Stimulated activated CD4-positive, alpha-beta T cell treated with anti-CD3 and anti-CD28 coated beads, Interleukin-15, amount 100 ng/mL, for 48 hours (primary cell): ENCODE measurements at places on chromosomes 12 and 14.

GRCh38 chr14:91348845-91349465 is 68.7 kb downstream of the CCDC88C start:
- DNase-seq = no peak

DNA sequence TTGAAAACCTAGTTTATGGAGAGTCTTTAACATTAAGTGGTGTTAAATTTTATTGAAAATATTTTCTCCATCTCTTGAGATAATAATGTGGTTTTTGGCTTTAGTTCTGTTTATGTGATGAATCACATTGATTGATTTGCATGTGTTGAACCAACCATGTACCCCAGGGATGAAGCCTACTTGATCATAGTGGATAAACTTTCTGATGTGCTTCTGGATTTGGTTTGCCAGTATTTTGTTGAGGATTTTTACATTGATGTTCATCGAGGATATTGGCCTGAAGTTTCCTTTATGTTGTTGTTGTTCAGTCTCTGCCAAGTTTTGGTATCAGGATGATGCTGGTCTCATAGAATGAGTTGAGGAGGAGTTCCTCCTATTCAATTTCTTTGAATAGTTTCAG is 222.6 kb downstream of the ADAMTS20 start:
- DNase-seq = no peak

DNA sequence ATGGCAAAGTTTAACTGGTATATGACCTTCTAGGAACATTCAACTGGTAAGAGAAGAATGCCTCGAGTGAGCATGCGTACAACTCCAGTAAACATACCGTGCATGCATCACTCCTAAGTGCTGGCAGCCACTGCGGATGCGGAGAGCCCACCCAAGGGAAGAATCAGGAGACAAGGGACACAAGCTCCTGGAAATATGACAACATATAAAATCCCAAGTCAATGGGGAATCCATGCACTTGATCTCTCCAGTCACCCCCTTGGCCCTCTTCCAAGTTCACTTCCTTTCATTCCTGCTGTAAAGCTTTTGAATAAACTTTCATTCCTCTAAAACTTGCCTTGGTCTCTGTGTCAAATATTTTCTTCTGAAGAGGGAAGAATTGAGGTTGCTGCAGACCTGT is 168.7 kb upstream of the TMCC3 start:
- DNase-seq = no peak

DNA sequence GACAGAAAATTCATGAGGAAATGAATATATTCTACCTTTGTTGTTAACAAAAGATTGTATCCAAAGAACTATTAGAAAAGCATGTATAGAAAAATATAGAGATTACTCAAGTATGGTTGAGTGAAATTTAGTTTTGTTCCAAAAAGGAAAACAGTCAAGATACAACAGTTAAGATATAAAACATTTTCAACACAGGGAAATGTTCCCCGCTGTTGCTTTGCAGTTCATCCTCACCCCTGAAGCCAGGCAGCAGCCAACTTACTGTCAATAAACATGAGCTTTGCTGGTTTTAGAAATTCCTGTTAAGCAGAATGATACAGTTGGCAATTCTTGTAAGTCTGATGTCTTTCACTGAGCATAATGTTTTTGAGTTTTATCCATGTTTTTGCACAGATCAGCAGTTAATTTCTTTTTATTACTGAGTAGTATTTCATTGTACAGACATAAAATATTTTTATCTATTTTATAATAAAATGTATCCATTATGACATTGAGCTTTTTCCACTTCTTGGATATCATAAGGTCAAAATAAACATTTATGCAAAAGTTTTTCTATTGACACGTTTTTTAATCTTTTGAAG is 1.2 kb upstream of the CLEC2B start:
- no peak for DNase-seq

DNA sequence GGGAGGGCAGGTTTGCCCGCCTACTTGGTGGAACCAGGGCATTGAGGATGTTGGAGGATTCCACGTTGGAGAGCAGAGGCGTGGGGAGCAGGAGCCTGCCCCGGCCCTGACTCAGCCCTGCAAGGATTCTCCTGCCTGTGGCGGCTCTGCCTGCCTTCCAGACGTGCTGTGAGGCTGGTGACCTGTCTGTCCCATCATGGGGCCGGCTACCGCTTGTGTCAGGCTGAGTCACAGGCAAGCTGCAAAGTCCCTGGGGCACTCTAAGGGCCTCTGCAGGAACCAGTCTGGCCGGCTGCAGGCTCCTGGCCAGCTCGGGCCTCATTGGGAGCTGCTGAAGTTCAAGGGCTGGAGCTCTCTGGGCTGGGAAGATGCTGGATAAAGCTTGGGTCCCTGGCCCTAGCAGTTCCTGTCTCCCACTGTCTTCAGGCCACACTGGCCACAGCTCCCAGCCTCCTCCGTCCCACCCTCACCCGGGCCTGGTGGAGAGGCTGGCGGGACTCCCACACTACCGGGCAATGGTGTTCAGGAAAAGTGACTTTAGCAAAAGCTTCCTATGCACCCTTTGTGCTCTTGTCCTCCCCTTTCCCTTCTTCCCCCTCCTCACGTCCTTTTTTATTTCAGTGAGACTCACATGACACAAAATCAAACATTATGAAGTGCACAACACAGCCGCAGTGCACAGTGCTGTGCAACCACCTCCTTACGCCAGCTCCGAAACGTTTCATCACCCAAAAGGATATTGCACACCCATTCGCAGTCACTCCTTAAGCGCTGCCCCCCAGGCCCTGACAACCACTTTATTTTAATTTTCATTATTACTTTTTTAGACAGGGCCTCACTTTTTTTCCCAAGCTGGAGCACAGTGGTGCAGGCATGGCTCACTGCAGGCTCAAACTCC is 22.0 kb upstream of the ULK1 start:
- no peak for DNase-seq

- DNase-seq = no peak
Measured at GRCh38 chr12:56718636-56719035, 6.5 kb downstream of the NACA start.

- no peak for DNase-seq
Measured at GRCh38 chr12:3863756-3864155, 9.4 kb downstream of the PARP11 start.

GRCh38 chr12:93925585-93926205 is 222.7 kb upstream of the PLXNC1 start:
- DNase-seq = no peak

DNA sequence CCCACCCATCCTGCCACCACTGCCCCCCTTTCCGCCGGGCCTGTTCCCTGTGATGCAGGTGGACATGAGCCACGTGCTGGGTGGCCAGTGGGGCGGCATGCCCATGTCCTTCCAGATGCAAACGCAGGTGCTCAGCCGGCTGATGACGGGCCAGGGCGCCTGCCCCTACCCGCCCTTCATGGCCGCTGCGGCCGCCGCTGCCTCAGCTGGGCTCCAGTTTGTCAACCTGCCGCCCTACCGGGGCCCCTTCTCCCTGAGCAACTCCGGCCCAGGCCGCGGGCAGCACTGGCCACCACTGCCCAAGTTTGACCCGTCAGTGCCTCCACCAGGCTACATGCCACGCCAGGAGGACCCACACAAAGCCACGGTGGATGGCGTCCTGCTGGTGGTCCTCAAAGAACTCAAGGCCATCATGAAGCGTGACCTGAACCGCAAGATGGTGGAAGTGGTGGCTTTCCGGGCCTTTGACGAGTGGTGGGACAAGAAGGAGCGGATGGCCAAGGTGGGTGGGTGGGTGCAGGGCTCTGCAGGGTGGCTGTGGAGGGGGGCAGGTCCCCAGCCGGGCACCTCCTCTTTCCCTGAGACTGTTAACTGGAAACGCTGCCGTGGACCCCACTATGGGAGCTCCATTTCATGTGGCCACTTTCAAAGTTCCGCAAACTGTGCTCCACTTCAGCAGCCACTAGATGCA is 10.8 kb downstream of the SETD1B start:
- no peak for DNase-seq

DNA sequence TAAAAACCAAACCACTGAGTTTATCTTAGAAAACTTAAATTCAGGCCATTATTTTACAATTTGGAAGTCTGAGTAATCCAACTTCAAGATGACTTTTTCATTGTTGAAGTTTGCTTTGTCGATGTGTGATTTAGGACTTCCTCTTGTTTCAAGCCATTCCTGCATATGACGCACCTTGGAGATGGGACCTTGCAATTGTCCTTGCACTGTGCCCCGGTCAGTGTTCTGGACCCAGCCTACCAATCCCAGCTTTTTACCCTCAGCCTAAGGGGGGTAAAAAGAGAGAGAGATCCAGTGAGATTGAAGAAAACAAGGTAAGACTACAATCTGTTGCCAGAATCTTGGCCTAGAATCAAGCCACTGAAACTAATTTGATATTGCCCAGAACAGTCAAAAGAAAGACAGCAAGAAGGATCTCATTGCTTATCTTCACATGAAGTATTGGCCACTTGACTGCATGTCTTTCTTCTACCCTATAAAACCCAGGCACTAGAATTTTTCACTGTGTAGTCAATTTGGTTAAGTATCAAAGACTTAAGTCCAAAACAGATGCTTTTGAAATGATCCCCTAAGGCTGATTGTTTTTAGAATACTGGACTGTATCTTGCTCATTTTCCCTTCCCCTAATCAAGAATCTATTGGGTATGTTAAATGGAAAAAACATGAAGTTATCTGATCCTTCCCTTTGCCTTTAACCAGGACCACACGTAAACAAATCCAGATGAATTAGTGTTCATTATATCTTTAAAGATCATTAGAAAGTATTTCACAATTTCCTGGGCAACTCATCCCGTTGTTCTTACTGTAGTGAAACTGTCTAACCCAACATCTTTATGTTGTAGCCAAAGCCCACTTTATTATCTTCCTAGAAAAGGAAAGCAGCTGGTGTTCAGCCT is 2.4 kb upstream of the MLH3 start:
- no peak for DNase-seq

DNA sequence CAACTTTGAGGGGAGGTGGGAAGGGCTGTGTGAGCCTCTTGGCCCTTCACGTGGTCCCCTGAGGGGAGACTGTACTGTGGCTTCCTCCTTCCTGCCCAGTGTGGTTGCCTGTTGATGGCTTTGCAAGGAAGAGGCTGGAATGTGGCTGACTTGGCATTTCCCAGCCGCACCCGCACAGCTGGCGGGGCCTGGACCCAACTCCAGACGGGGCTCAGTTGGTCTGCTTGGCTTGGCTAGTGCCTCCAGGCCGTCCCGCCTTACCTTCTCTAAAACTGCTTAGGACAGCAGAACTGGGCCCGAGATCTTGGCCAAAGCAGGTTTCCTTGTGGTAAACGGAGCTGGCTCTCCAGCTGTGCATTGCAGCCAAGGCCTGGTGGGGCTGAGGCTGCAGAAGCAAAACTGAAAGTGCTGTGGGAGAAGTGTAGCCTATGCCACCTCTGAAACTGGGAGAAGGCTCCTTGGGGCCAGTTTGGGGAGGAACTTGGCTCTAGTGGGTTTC is 139.5 kb downstream of the SMOC1 start:
- DNase-seq = no peak

DNA sequence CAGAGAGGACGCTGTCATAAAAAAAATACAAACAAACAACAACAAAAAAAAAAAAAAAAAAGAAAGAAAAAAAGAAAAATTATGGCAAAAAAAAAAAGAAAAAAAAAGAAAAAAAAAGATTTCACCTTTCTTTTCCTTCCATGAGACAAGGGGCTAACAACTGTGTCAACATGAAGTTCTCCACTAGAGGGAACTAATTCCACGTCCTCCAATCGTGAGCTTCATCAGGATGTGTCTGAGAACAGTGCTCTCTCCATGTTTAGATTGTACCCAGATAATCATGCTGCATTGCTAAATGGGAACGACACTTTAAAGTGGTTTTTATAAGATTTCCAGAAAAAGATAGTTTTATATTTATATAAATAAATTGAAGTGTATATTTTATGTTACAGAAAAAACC is 96.2 kb upstream of the PTPRB start:
- no peak for DNase-seq

DNA sequence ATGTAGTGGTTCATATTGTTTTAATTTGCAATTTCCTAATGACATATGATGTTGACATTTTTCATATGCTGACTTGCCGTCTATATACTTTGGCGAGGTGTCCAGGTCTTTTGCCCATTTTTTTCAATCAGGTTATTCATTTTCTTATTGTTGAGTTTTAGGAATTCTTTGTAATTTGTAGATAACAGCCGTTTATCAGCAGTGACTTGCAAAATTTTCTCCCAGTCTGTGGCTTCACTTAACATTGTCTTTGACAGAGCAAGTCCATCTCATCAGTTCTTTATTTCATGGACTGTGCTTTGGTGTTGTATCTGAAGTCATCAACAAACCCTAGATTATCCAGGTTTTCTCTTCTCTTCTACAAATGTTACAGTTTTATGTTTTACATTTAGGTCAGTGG is 12.6 kb upstream of the KLHDC2 start:
- no peak for DNase-seq

DNA sequence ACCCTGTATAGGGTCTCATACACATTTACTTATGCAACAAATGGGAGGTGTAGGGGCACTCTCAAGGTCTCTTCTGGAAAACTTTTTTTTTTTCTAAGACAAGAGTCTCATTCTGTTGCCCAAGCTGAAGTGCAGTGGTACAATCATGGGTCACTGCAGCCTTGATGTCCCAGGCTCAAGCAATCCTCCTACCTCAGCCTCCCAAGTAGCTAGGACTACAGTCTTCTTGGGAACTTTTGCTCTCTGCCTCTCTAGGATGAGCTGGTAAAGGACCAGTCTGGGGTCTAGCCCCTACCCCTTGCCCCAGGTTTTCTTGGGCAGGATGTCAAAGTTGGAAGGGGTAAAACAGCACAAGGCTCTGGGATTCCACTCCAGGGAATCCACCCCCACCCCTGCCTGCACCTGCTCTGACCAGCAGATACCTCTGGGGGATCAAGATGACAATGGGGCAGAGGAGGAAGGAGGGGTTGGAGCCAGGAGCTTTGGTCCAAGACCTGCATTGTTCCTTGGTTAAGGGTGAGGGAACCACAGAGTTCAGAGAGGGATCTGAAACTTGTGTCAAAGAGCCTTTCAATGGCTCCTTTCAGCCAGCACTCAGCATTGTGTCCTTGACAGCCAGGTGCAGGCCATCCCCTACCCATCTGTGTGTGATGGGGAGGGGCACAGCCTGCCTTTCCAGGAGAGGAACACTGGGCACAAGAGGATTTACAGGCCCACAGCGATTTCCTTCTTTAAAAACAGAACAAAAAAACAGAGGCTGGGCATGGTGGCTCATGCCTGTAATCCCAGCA is 12.2 kb downstream of the CTDSP2 start:
- no peak for DNase-seq

- peak; percentile 52 for DNase-seq
Measured at GRCh38 chr12:110582276-110583136, 612 bp downstream of the PPTC7 start.

DNA sequence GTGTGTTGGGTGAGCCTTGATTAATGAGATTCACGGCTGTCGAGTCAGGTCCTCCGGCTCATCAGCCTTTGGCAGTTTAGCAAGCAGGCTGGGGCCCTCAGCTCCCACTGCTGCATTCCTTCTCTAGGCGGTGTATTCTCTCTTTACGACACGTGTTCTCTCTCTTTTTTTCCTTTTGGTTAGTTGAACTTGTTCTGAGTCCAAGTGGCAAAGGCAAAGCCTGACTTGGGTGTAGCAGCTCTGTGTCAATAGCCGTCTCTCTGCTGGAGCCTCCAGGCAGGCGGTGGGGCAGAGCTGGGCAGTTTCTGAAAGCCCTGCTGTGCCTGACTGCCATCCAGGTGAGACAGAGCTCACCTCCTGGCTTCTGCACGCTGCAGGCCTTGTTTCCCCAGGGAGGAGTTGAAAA is 46.6 kb downstream of the SUSD6 start:
- no peak for DNase-seq
